ENCODE measurements at places on chromosomes 2 and 18.

- no peak for DNase-seq
Observed at GRCh38 chr18:12939162-12939561, 8.6 kb upstream of the SEH1L start.

- no peak for DNase-seq
Observed at GRCh38 chr2:102110171-102110570, 32.4 kb upstream of the IL1R1 start.

GRCh38 chr2:221517696-221518151, 54.4 kb downstream of the EPHA4 start:
- DNase-seq = peak; percentile 83

- no peak for DNase-seq
Observed at GRCh38 chr2:234630801-234631261, 133.9 kb upstream of the ARL4C start.

DNA sequence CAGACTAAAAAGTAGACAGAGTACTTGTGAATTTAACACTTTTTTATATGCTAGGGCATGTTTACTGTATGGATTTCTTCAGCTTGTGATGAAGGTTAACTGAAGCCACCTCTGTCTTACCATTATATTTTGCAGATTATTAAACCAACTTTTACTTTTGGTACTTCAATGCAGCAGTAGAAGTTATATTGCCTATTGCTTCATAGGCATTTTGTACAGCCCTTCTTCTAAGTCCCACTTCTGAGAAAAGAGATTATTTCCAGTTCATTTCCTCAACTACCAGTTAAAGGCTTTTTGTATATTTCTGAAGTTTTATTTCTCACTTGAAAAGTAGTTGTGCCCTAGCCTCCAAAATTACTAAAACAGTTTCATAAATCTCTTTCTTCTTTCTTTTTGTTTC, 256.4 kb upstream of the FBXO11 start:
- no peak for DNase-seq

- no peak for DNase-seq
Observed at GRCh38 chr2:49719241-49719640, 564.9 kb upstream of the FSHR start.

DNA sequence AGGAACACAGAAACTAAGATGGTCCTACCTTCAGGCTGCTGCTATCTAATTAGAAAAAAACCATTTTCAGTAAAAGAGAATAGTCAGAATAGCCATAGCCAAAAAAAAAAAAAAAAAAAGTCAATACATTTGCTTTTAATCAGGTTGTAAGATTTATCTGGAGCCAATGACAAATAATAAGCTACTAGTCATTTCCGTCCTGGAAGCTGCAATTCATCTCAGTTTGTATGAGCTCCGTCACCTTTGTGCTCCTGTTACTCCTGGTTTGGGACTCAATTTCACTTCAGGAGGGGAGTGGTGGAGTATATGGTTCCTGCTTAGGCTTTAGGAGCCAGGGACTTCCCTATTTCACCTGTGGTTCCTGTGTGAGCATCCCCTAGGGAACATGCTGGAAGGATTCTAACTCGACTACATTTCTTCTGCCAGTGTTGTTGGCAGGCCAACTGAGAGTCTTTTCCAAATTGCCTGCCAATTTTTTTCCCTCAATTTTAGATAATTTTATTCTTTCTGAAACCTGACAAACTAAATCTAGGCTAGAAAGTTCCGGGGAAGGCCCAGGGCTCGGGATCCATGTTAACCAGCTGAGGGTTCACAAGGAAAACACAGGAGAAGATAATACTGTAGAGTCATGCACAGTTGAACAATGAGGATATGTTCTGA, 481.8 kb downstream of the DLGAP1 start:
- DNase-seq = no peak

DNA sequence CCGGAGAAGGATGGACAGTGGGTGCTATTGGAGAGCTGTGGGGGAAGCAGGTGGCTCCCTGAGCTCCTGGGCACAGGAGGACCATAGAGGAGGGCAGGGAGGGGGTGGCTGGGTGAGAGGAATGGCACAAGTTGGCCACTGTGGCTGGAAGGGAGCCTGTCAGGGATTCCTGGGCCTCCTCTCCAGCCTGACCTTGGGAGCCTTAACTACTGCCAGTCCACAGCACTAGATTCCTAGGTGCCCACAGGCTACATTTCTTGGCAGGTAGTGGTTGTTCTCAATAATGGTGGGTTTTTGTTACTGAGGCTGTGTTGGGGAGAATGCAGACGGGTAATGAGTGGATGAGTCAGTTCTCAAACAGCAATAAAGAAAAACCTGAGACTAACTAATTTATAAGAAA, 26.0 kb downstream of the EFHD1 start:
- DNase-seq = no peak

DNA sequence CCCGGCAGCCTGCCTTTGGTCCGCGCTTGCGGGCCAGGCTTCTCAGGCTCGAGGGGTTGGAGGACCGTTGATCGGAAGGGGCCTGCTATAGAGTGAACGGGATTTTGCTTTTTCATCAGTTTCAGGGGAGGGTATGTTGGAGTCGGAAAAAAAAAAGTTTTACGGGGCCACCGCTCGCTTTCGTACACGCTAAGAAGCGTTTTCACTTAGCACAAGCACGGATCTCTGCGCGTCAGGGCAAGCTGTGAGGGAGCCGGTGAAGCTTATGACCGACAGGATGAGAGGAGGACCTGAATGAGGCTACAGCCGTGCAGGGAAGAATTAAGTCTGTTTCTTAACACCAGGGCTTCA, 443 bp downstream of the CPSF3 start:
- peak; percentile 24 for DNase-seq

- DNase-seq = peak; percentile 33
Observed at GRCh38 chr2:199458009-199458805, 468 bp upstream of the SATB2 start.

GRCh38 chr18:55245211-55245614, 286.0 kb upstream of the CCDC68 start:
- no peak for DNase-seq

- no peak for DNase-seq
Observed at GRCh38 chr2:34307636-34308035, 708.5 kb upstream of the FAM98A start.

DNA sequence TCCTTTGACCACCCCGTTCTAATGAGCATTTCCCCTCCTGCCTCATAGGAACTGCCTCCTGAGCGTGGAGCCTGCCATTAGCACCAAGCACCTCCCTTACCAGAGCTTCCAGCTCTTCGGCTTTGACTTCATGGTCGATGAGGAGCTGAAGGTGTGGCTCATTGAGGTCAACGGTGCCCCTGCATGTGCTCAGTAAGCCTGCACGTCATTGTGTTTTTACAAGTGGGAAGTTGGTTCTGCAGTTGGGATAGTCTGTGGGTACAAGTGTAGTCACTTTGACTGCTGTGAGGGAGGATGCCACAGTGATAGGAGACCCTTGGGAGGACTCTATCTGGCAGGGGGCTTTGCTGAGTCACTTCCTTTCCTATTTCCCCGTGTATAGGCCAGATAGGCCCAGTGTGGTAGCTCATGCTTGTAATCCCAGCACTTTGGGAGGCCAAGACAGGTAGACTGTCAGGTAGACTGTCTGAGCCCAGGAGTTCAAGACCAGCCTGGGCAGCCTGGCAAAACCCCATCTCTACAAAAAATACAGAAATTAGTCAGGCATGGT, 22.0 kb upstream of the POLR1B start:
- DNase-seq = no peak

DNA sequence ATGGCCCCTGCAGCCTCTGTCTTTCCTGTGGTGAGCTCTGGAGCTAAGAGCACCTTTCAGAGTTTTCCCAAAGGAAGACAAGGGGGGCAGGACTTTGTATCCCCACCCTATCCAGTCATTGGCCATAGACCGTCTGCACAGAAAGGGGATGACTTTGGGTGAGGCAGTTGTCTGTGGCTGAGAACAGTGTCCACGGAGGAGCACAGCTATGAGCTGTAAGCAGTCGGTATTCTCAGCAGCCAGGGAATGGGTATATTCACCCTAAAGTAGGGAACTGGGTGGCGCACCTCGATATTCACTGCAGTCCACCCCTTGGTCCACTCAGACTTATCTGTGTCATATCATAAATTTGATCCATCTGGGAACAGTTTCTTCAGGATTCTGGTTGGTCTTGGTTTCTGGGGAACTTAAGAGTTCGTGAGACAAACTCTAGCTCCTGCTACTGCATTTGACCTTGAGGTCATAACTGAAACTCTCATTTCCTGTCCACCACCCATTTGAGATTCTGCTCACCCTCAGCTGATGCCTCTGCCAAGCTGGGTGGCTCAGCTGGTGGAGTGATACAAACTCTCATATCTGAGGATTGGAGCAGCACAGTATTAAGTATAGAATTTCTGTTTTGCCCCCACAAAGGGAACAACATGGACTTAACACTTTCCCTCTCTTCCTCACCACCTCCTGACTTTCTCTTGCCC, 45.2 kb upstream of the SCG2 start:
- DNase-seq = no peak
